ENCODE measurements at places on chromosomes 1 and 21.
A peak's percentile ranks its signal among the peaks of the same experiment; 100 is the strongest.

DNA sequence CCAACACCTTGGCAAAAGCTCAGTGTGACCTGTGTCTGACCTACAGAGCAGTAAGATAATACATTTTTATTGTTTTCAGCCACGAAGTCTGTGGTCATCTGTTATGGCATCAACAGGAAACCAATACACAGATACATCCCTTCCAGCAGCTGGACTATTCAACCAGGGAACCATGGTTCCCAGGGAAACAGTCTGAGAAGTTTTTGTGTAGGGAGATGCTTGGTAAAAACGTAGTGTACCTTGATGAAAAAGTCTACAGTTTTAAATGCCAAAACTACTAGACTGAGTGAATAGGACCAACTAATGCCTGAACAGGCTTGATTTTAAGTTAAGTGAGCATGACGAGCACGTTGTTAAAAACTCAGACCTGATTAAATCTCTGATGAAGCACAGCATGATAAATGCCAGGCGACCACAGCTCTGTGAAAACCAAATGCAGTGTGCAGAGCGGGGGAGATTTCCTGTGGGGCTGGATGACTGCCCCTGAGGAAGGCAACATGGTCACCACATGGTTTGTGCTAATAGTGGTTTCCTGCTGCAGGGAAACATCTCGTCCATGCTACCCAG lies 228.9 kb downstream of the TNR start:
- DNase-seq: peak; percentile 3

- no peak for DNase-seq
Observed at GRCh38 chr21:27300770-27301169, 333.9 kb upstream of the ADAMTS5 start.

- no peak for DNase-seq
Observed at GRCh38 chr21:42313501-42313969, 1.7 kb downstream of the TFF3 start.

DNA sequence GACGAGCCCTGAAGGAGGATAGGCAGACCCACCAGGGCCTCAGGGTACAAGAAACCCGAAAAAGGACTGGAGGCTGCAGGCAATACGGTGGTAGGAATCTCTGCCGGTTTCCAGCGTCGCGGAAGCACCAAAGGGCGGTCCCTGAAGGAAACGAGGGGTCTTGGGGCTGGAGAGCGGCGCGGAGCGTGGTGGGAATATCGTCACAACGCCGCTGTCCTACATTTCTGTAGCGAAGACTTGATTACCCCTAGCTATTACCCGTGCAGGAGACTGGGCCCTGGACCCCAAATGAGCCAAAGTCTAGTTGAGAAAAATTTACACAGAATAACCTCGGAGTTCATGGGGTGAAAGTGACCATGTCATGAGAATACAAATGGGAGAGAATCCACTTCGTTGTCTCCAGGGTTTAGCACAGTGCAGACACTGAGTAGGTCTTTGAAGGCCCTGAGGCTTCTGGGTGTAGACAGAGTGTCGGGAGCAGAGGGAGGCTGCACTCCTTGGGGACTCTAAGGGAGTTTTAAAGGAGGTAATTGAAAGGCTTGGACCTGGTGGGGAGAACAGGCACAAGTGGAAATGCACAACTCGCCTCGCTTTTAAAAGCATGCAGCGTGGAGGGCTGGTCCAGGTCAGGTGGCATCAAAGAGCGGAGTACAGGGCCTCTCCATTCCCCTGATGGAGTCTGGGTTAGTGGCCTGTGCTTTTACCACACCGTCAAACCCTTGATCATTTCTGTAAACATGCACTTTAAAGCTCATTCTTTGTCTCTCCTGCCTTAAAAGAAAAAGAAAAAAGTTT lies 1.5 kb downstream of the ATP1A1 start:
- no peak for DNase-seq

DNA sequence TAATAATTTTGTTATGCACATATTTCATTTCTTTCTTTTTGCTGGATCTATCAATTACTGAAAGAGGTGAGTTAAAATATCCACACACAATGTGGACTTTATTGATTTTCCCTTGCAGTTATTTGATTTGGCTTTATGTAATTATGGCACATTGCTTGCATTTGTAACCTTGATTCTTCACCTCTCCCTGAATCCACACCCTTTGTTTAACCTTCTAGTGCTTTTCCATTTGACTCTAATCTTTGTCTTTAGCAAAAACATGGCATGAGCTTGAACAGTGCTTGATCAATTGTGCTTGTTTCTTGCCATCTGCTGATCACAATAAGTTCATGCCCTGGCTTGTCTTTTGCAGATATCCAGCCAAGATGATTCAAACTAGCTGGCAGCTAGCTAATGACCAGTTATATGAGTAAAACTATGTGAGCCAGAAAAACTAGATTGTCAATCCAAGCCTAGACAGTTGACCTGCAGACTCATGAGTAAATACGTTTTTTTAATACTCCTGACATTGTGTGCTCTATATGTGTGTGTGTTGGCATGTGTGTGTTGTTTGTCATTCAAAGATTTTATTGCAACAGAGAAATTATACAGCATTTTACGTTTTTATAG lies 899.2 kb downstream of the NCAM2 start:
- no peak for DNase-seq

DNA sequence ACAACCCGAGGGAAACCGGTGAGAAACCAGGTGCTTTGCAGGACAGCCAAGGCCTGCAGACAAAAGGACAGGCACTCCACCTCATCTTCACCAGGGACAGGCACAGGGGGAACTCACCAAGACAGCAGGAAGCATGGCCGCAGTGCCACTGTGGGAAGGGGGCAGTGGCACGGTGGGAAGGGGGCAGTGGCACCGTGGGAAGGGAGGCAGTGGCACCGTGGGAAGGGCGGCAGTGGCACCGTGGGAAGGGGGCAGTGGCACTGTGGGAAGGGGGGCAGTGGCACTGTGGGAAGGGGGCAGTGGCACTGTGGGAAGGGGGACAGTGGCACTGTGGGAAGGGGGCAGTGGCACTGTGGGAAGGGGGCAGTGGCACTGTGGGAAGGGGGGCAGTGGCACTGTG lies 28.4 kb upstream of the LRRC47 start:
- DNase-seq: no peak

- DNase-seq: no peak
Observed at GRCh38 chr1:115815694-115816093, 25.2 kb downstream of the NHLH2 start.

DNA sequence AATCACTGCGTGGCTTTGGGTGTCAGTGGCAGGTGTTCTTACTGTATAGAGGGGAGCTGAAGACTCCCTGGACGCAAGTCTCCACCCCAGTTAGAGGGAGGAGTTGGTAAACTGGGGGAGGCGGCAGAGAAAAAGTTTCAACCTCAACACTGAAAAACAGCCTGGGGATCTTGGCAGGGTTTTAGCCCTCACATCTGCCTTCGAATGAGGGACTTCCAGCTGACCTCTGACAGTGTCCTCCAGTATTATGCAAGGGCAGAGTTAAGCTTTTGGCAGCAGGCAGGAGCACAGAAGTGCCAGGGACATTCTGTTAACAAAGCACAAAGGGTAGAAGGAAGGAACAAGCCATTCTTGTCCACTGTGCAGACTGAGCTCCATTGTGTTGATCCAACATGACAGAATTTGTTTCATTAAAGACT lies 41.2 kb upstream of the RAB4A start:
- no peak for DNase-seq

DNA sequence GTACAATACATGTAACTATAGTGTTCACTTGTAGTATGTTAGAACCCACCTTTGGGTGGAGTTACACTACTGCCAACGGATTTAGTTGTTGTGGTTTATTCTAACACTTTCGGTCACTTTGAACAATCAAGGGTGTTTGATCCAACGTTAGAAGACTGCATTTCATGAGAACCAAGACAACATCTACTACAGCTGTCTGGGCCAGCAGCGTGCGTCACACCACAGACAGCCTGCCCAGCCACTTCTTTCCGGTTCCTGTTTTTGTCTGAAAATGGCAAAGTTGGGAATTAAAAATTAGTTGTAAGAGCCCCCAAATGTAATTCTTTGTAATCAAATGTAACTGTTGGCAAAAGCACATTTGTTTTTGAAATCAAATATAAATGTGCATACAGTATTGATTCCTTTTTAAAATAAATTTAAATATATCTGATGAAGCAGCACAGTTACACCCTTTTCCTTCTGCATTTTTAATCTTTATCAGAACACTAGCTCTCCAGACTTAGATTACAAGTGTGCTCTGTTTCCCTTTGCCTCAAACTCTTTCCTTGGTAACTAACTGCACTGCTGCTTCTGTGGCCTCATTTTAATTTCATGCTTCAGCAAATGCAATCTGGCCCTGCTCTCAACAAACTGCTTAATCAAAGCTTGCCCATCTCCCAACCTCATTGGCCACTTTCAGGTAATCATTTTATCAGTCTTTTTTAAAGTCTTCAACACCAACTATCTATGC lies 86.6 kb upstream of the DPH5 start:
- peak; percentile 50 for DNase-seq

- no peak for DNase-seq
Observed at GRCh38 chr1:54581621-54582035, 33.6 kb downstream of the ACOT11 start.

DNA sequence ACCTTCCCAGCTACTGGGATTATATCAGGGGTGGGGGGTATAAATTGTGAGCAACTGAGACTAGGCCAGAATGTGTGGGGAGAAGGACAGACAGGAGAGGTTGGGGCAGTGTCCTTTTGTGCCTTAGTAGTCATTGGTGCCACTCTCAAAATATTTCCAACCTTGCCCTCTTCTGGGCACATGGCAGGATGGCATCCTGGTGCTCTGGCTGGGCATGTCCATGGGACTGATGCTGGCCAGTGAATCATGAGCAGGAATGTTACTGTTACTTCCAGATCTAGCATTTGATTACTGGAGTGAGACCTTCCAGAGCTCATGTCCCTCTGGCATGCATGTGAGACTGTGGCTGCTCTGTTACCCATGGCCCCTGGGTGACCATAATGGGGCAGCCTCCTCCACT lies 151.2 kb downstream of the MATN1 start:
- no peak for DNase-seq

DNA sequence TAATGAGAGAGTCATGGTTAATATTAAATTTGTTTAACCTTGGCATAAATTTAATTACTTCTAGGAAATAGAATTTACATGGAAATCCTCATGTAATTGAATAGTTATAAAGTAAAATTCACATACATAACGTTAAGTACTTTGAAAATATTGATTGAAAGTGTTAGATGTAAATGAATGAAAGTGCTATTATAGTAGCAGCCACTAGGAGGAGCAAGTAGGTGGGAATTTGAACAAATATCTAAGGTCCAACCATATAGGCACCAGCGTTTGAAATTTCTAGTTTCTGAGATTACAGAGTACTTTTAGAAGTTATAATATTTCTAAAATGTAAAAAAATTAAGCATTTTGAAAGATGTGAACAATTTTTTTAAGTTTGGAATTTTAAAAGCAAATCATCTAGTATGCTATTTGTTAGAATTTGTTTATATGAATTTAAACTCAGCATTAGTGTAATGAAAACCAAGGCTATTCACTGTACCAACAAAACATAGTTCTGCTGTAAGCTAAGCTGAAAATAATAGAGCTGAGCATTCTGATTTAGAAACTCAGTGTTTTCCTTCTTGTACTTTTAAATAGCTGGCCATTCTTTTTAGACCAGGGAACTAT lies 3.3 kb downstream of the B3GALT2 start:
- DNase-seq: no peak

GRCh38 chr21:33988237-33989017 lies 72.8 kb upstream of the ATP5PO start:
- DNase-seq: no peak

DNA sequence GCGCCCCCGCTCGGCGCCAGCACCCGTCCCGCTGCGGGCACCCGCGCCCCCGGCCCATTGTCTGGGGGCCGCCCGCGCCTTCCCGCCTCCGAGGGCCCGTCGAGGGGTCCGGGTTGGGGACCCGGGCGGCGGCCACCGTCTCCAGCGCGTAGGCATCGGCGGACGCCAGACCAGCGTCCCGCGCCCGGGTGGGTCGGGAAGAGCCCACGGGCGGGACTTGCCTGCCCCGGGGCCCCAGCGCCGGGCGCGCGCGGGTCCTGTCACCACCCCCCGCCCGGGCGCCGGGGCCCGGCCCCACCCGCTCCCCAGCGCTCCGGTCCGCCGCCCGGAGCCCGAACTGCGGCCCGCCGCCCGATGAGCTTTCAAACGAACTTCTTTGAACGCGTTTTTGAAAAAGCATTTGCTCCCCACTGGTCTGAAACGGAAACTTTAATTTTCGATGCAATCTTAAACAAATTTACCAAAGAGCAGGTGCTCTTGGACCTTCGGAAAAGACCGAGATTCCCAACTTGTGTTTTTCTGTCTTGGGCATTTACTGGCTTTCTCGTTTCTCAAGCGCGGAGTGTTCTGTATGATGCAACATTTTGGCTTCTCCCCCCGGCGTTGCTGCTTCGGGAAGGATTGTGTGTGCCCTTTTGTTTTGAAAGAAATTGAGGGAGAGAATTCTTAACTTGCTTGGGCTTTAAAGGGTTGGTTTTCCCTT lies 615 bp downstream of the CLIC4 start:
- DNase-seq: no peak

GRCh38 chr1:6599141-6599975 lies 3.3 kb downstream of the KLHL21 start:
- DNase-seq: peak; percentile 68

GRCh38 chr1:232508130-232508701 lies 121.7 kb downstream of the SIPA1L2 start:
- DNase-seq: no peak

DNA sequence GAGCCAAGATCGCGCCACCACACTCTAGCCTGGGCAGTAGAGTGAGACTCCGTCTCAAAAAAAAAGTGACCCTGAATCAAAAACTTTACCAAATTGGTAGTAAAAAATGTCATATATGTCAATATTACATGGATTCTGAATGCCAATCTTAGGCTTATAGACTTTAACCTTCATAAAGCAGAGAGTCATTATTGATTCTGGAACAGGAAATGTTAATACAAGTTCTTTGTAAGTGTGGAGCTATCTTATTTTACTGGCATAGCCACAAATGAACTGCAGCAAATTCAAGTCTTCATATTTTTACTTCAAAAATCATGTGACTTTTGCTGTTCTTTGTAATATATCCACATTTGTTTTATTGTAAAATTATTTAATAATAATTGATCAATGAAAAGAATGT lies 41.3 kb downstream of the PPP2R5A start:
- DNase-seq: no peak

GRCh38 chr1:39044762-39045161 lies 18.6 kb downstream of the NDUFS5 start:
- DNase-seq: no peak

DNA sequence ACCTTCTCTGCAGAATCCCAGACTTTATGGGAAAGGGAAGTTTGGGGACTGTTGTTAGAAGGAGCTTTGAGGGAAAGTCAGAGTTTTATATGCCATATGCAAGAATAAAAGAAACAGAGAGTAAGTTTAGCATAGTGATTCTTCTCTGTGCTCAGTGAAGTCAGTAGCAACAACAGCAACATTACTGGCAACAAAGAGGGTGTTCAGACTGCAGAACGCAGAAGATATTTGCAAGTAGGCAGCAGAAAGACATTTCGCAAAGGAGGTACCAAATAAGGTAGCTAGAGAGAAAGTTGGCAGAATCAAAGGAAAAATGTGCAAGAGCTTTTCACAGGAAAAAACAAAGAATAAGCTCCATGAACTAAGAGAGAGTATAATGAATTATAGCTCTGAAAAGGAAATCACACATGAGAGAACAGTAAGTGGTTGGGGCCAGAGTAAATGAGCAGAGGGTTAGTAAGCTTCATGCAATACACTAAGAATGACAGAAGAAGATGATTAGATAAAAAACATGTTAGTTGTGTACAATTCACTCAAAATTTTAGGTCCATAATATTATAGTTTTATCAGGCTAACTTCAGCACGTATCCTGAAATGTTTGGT lies 98.1 kb downstream of the NEGR1 start:
- DNase-seq: no peak

- no peak for DNase-seq
Observed at GRCh38 chr1:1360506-1361169, 2.3 kb upstream of the MXRA8 start.

- no peak for DNase-seq
Observed at GRCh38 chr1:25825605-25826004, 5.9 kb downstream of the MTFR1L start.
